ENCODE measurements at places on chromosomes 3 and 15. TPM values are rescaled to one million over a fixed set of nuclear protein-coding genes. Genes with fewer than 3 reads are reported as not detected.

RARB gene
- total RNA-seq, result not detected

MYO5C gene
- 1.0 TPM for total RNA-seq

BSN gene
- 0.12 TPM for total RNA-seq

CCDC39 gene
- not detected for total RNA-seq

ARHGEF26 gene
- 0.07 TPM for total RNA-seq

ACSBG1 gene
- total RNA-seq, result not detected

PLAAT1 gene
- total RNA-seq, result not detected

LTK gene
- total RNA-seq, result 0.49 TPM

TUSC7 gene
- not detected for total RNA-seq

LSMEM2 gene
- total RNA-seq, result not detected

DAPK2 gene
- 21.5 TPM for total RNA-seq

EPHA3 gene
- total RNA-seq, result not detected

MOBP gene
- total RNA-seq, result not detected

SLC28A1 gene
- total RNA-seq, result not detected

Measured in T-helper 1 cell treated with Interleukin-12 subunit alpha and Interleukin-12 subunit beta and Interleukin-4 antibody, amounts not matched to agents 30 ng/mL and 1 ng/mL, for 36 hours (primary cell).